ENCODE measurements at places on chromosomes 5 and 9.

GRCh38 chr9:21616082-21616778 is 134.1 kb upstream of the IFNE start:
- no peak for DNase-seq

DNA sequence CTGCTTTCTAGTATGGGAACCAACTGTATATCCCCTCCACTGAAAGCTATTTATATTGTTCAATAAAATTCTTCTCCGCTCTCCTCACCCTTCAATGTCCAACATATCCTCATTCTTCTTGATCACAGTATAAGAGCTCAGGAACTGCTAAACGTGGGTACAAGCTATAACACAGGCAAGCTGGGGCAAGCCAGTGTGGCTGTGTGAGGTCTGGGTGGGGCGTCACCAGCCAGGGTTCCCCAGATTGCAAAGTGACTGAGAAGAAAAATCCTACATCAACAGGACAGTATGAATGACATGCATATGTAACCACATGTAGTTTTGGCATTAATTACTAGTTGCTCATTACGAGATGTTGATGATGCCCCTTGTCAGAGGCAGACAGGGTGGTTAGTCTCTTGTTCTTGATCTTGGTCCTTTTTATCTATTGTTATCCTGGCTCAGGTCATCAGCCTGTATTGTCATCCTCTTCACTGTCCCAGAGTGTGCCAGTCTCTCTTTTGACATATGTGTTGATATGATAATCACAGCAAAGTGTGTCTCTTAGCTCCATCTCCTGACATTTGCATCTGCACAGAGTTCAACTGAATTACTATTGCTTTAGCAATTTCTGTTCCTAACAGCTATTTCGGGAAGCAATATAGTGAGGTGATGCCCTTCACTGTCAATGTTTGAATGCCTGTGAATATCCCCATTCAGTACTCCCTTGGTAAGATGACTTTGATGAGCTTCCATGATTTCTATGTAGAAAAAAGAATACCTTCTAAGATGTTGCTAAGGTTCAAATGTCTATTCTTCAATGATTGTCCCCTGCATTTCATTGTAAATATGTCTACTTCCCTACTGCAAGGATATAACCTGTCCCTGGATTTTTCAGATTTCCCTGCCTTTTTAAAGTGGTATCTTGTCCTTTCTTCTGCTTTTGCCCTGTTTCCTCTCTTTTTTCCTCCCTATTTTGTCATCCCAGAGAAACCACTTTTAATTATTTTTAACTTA is 140.3 kb downstream of the MAT2B start:
- DNase-seq, result no peak

GRCh38 chr5:145230781-145231180 is 604.4 kb downstream of the PRELID2 start:
- no peak for DNase-seq

DNA sequence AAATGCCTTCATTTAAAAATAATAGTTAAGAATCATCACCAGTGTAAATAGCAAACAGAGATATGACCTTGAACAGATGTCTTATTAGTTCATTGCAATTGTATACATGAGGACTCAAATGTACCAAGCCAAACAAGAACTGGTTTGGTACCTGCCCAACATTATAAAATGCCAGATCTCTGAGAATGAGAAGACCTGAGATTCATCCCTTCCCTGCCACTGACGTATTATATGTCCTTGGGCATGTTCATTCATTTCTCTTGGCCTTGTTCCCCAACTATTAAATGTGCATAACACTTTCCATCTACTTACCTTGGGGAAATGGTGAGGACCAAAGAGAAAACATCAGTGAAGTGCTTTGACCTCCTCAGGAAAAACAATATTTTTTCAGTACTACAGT is 33.6 kb upstream of the ERBIN start:
- DNase-seq, result no peak

DNA sequence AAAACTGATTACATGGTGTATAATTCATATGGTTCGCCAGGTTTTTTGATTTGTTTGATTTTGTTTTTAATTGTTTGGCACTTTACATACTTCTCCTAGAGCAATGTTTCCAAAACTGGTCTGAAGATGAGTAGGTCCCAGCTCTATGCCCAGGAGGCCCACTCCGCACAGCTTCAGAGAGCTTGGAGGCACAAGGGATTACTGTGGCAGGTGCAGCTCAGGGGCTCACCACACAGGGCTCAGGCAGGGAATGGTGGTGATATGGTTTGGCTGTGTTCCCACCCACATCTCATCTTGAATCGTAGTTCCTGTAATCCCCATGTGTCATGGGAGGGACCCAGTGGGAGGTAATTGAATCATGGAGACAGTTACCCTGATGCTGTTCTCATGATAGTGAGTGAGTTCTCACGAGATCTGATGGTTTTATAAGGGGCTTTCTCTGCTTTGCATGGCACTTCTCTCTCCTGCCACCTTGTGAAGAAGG is 296.6 kb downstream of the MED10 start:
- no peak for DNase-seq

DNA sequence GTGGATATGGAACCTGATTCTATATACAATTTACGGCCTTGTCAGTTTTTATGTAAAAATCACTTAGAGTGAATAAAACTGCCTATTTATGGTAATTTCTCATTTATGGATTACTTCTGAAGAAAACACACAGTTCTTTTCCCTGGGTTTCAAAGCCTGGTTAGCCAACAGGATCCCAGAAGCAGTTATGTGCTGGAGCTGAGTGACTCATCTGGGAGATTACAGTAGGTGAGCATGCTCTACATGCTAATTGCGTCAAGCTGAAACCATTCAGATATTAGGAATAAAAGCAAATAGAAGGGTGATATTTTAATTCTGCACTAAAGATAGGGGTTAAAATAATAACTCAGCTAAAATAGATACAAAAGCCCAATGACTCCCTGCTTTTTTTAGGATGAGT is 47.8 kb downstream of the PDE4D start:
- DNase-seq, result no peak
